ENCODE measurements at places on chromosomes 4 and X. TPM values are rescaled to one million over a fixed set of nuclear protein-coding genes. Genes with fewer than 3 reads are reported as not detected.

GRCh38 chrX:105314458-105314857, 94.0 kb upstream of the TEX13A start:
- no peaks in the 10 kb centered on the region for H3K27me3 ChIP-seq
- H3K4me3 ChIP-seq = no peak overlapping the region
- H3K27ac ChIP-seq = no peak overlapping the region

- H3K4me3 ChIP-seq = no peak overlapping the region
- H3K27me3 ChIP-seq = no peaks in the 10 kb centered on the region
- no peak for DNase-seq
- no peak overlapping the region for H3K27ac ChIP-seq
- no peaks in the 10 kb centered on the region for H3K4me1 ChIP-seq
Observed at GRCh38 chr4:47367761-47368160, 95.7 kb downstream of the COMMD8 start.

DNA sequence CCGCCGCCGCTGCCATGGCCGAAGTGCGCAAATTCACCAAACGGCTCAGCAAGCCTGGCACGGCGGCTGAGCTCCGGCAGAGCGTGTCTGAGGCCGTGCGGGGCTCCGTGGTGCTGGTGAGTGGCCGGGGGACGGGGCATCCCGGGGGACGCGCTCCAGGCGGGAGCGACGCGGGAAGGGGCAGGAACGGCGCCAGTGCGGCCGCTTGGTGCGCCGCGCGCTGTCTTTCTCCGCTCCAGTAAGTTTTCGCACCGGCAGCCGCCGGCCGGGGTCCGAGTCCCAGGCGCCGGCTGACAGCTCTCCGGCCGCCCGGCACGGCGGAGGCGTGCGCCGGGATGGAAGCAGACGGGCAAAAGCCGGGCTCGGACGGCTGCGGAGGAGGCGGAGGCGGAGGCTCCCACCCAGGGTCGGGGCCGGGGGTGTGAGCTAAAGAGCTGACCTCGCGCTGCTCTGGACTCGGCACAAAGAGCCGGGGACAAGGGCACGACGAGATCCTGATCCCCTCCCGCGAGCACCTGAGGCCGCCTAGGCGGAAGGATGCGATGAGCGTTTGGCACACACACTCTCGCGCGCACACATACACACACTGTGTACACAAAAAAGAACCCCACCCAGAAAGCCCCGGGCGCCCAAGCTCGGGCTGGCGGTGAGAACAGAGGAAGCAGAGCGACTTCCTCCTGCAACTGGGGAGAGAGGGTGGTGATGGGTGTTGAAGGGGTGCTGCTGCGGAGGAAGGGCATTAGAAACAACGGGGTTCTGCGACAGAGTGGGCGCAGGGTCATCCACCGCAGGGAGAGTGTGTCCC, 545 bp downstream of the DOCK11 start:
- H3K4me3 ChIP-seq = peak overlapping the region; percentile 55
- DNase-seq = peak; percentile 14
- H3K27me3 ChIP-seq = peaks cover 2% of the 10 kb centered on the region
- no peaks in the 10 kb centered on the region for H3K36me3 ChIP-seq
- peak overlapping the region; percentile 32 for H3K27ac ChIP-seq

GRCh38 chrX:118666521-118666920, 60.9 kb upstream of the IL13RA1 start:
- H3K27ac ChIP-seq = no peak overlapping the region
- no peak overlapping the region for H3K4me3 ChIP-seq
- no peak for DNase-seq
- H3K36me3 ChIP-seq = no peaks in the 10 kb centered on the region

DNA sequence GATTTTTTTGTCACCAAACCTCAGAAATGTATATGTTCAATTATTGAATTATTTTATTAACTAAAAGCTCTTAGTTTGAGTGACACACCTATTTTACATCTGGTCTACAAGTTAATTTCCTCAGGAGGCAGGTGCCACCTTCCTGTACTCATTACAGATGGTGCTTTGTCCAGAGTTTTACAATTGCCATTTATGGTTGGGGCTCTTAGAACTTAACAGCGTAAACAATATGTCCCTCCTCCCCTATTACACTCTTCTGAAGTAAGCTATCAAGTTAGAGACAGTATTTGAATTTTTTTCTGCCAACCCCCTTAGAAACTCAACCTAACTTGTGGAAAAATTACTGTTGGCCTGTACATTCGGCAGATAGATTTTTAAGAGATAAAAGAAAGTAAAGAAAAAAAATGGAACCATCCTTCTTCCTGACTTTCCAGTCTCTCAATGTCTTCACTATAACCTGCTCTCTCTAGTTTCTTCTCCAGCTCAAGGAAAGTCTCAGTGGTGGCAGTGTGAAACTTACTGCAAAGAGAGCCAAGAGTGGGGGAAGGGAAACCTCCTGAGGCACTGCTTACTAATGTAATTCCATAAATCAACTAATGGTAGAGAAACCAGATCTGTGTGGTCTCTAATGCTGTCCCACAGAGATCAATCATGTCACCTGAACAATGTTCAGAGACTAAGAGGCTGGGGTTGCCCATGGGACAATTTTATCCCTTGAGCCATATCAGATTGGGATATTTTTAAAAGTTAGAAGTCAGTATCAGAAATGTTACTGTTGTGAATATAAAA, 7.8 kb downstream of the CXXC4 start:
- H3K27ac ChIP-seq = no peak overlapping the region
- H3K4me3 ChIP-seq = no peak overlapping the region
- DNase-seq = no peak
- H3K4me1 ChIP-seq = no peaks in the 10 kb centered on the region

GRCh38 chrX:120562569-120562926, 1.8 kb upstream of the CUL4B start:
- no peak overlapping the region for H3K27ac ChIP-seq
- no peak for DNase-seq
- no peaks in the 10 kb centered on the region for H3K27me3 ChIP-seq

GRCh38 chrX:41233988-41234387, 100.0 kb upstream of the DDX3X start:
- H3K27ac ChIP-seq = no peak overlapping the region
- H3K27me3 ChIP-seq = peaks cover 2% of the 10 kb centered on the region
- no peaks in the 10 kb centered on the region for H3K4me1 ChIP-seq
- DNase-seq = no peak
- H3K4me3 ChIP-seq = no peak overlapping the region

GRCh38 chr4:6576512-6576911, 1.5 kb downstream of the MAN2B2 start:
- H3K27me3 ChIP-seq = no peaks in the 10 kb centered on the region
- H3K4me3 ChIP-seq = no peak overlapping the region
- H3K36me3 ChIP-seq = peaks cover 16% of the 10 kb centered on the region
- no peak for DNase-seq

DNA sequence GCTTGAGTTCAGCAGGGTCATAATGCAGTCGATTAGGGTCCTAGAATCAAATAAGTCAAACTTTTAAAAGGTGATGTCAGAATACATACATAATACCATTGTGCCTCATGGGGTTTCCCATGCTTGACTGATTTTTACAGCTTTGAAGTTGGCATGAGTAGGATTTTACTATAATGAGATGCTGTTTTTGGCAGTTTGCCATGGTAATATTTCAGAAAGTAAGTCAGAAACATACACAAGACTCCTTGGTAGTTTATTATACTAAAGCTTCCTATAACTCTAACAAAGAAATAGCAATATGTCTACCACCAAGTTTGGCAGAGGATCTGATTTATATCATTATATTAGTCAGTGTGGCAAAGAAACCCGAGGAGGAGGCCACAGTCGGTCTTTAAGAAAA, 45.2 kb downstream of the PHKA2 start:
- no peaks in the 10 kb centered on the region for H3K36me3 ChIP-seq
- DNase-seq = no peak
- H3K4me3 ChIP-seq = no peak overlapping the region
- H3K27ac ChIP-seq = no peak overlapping the region
- H3K27me3 ChIP-seq = no peaks in the 10 kb centered on the region
- no peaks in the 10 kb centered on the region for H3K4me1 ChIP-seq

DNA sequence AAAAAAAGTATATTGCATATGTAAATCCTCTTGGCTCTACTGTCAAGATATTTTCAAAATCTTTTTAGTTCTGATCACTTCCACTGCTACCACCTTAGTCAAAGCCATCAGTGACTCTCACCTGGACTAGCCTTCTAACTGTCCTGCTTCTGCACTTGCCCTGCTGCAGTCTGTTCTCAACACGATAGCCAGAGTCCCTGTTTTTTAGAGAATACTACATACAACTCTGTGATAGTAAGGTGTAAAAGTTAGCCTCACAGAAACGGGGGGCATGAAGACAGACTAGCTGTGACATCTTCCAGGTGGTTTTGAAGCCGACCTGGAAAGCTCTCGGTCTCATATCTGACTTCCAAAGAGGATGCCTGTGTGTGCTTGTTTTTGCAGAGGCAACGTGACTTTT, 24.7 kb downstream of the EIF2S3 start:
- DNase-seq = no peak
- H3K36me3 ChIP-seq = peaks cover 4% of the 10 kb centered on the region
- no peaks in the 10 kb centered on the region for H3K27me3 ChIP-seq
- no peak overlapping the region for H3K27ac ChIP-seq

- H3K4me3 ChIP-seq = no peak overlapping the region
- no peak for DNase-seq
- H3K36me3 ChIP-seq = no peaks in the 10 kb centered on the region
- H3K4me1 ChIP-seq = no peaks in the 10 kb centered on the region
- H3K27me3 ChIP-seq = no peaks in the 10 kb centered on the region
Observed at GRCh38 chr4:60652933-60653332, 547.2 kb upstream of the ADGRL3 start.

DNA sequence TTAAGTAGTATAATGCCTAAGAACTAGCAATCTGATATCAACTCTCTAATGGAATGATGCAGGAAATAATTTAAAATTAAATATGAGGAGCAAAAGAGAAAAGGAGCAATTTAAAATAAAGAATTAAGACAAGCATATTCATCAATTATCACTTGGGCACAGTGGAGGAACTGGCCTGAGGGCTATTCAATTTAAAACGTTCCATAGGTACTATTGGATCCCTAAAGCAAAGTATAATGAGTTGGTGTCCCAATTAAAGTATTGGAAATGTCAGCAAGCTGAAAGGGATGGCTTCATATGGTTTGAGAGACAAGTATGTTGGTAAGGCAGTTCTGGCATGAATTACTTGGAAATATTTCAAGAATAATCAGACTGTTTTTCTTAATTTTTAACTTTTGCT, 2064.1 kb upstream of the TENM3 start:
- H3K27ac ChIP-seq = no peak overlapping the region
- no peak overlapping the region for H3K4me3 ChIP-seq
- H3K4me1 ChIP-seq = no peaks in the 10 kb centered on the region
- H3K27me3 ChIP-seq = no peaks in the 10 kb centered on the region

- no peaks in the 10 kb centered on the region for H3K36me3 ChIP-seq
- no peaks in the 10 kb centered on the region for H3K4me1 ChIP-seq
- no peak overlapping the region for H3K4me3 ChIP-seq
- no peak for DNase-seq
- H3K27me3 ChIP-seq = peaks cover 7% of the 10 kb centered on the region
Observed at GRCh38 chrX:51608766-51609165, 9.9 kb downstream of the CENPVL3 start.

- H3K27ac ChIP-seq = peak overlapping the region; percentile 43
- no peak overlapping the region for H3K4me3 ChIP-seq
- no peaks in the 10 kb centered on the region for H3K36me3 ChIP-seq
- H3K27me3 ChIP-seq = no peaks in the 10 kb centered on the region
- no peak for DNase-seq
Observed at GRCh38 chrX:12977761-12978204, 2.9 kb downstream of the TMSB4X start.

GRCh38 chr4:150988238-150988637, 26.8 kb downstream of the LRBA start:
- H3K4me1 ChIP-seq = no peaks in the 10 kb centered on the region
- no peaks in the 10 kb centered on the region for H3K36me3 ChIP-seq
- H3K4me3 ChIP-seq = no peak overlapping the region
- DNase-seq = no peak

DNA sequence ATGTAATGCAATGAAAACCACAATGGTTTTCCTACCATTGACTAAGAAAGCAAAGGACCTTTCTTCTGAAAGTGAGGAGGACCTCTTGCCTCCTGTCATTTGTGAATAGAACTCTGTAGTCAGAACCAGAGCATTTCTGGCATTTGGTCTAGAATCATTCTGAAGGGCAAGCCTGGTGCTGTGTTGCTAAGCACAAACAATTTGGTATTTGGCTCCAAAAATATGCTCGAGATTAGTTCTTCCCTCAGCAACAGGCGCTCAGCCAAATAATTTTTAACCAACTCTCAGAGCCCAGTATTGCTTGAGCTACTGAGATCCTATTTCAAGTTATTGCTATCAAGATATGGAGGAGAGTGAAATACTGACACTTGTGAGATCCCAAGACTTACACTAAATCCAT, 71.0 kb downstream of the SNCA start:
- H3K27ac ChIP-seq = no peak overlapping the region
- H3K36me3 ChIP-seq = no peaks in the 10 kb centered on the region
- no peaks in the 10 kb centered on the region for H3K4me1 ChIP-seq
- peak; percentile 46 for DNase-seq
- H3K4me3 ChIP-seq = no peak overlapping the region
- H3K27me3 ChIP-seq = no peaks in the 10 kb centered on the region

GRCh38 chr4:41396214-41396613, 139.5 kb downstream of the UCHL1 start:
- H3K27ac ChIP-seq = no peak overlapping the region
- no peak overlapping the region for H3K4me3 ChIP-seq
- DNase-seq = no peak
- H3K27me3 ChIP-seq = no peaks in the 10 kb centered on the region
- H3K36me3 ChIP-seq = no peaks in the 10 kb centered on the region

- H3K27ac ChIP-seq = no peak overlapping the region
- no peak overlapping the region for H3K4me3 ChIP-seq
- peak; percentile 68 for DNase-seq
- H3K36me3 ChIP-seq = no peaks in the 10 kb centered on the region
Observed at GRCh38 chr4:17447675-17448298, 64.1 kb downstream of the QDPR start.

DNA sequence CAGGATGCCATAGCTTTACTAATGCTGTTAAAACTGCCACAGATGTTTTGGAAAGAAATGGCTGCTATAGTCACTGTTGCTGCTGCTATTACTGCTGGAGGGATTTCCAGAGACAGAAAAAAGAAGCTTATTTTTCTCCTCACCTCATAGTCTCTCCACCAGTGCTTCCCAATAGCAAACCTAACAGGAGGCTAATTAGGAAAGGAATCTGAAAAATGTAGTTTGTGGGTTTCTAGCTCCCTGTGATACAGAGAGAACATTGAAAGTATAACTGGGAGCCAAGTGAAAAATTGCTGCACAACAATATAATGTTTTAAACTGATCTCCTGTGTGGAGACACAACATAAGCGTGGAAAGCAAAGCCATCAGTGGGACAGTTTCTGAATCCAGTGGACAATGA, 8.6 kb upstream of the TSPAN7 start:
- no peak overlapping the region for H3K4me3 ChIP-seq
- no peak for DNase-seq
- no peak overlapping the region for H3K27ac ChIP-seq
- no peaks in the 10 kb centered on the region for H3K36me3 ChIP-seq
- no peaks in the 10 kb centered on the region for H3K4me1 ChIP-seq

Gene UNC5C
- 0.84 TPM for polyA plus RNA-seq

Gene AFF2
- 0.09 TPM for polyA plus RNA-seq

Gene MID2
- 2.7 TPM for polyA plus RNA-seq

Gene GAGE12J
- polyA plus RNA-seq = not detected

Gene KIAA1210
- polyA plus RNA-seq = not detected

Gene WDR17
- polyA plus RNA-seq = 1.4 TPM

Gene ARHGAP6
- 6.0 TPM for polyA plus RNA-seq

Gene TMEM35A
- 0.75 TPM for polyA plus RNA-seq

Gene MSX1
- 3.0 TPM for polyA plus RNA-seq
